Right atrium auricular region (tissue), 2 donors: ENCODE measurements at places on chromosomes 5 and 9.

- no peak for DNase-seq
Observed at GRCh38 chr9:27638716-27639115, 65.4 kb upstream of the C9orf72 start.

GRCh38 chr5:85843535-85843934 is 774.2 kb upstream of the COX7C start:
- no peak for DNase-seq

GRCh38 chr5:177470759-177471536 is 2.5 kb downstream of the DBN1 start:
- DNase-seq = no peak

DNA sequence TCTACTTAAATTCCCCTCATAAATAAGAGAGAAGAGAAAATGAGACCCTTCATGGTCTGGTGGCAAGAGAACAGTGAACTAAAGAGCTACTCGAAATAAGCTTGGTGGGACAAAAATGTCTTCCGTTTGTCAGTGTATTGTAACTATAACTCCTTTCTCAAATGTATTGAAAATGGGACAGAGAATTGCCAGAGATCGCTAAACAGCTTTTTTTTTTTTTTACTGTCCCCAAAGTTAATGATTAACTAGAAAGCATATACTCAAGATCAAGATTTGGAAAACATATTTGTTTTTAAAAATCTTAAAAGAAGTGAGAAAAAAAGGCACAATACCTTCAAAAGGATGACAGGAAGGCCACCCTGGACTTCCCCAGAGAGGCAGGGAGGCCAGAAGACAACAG is 206.4 kb upstream of the CTNND2 start:
- no peak for DNase-seq

- DNase-seq = no peak
Observed at GRCh38 chr9:86494644-86495111, 140.5 kb upstream of the TUT7 start.

- no peak for DNase-seq
Observed at GRCh38 chr5:149961957-149962409, 1.4 kb downstream of the SLC26A2 start.

DNA sequence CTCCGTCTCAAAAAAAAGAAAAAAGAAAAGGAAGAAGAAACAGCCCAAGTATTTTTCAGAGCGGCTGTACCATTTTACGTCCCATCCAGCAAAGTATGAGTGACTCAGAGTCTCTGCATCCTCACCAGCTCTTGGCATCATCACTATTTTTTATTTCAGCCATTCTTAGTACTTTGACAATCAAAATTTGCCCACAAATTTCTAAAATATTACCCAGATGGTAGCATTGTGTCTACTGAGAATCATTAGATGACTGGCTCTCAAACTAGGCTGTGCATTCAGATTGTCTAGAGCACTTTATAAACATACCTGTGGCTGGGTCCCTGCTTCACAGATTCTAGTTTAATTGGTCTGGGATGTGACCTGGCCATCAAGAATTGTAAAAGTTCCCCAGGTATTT is 21.6 kb upstream of the MELK start:
- DNase-seq = no peak

- no peak for DNase-seq
Observed at GRCh38 chr5:54091307-54092130, 218.9 kb downstream of the ARL15 start.

DNA sequence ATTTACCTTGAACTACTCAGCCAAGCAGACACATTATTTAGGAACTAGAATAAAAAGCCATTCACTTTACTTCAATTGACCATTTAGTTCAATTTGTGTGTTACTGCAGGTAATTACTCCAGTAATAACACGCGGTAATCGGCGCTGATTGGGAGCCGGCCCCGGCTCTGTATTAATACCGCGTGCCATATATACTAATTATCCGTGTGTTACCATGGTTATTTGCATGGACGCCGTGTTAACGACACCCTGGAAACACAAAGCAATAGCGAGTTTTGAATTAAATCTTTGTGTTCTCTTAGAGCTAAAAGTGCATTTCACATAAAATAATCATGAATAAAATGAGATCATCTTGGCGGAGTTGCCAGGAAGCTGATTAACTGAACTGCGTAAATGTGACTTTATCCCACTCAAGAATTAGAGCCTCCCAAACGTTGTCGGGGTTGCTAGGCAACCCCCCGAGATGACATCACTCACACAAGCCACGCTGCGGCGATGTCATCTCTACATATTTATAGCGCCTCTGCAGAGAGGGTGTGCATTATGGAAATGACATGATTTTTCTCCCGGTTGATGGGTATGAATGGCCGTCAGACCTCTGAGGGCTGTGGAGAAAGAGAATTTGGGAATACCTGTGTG is 41.4 kb upstream of the RNU6ATAC start:
- peak; percentile 94 for DNase-seq

- no peak for DNase-seq
Observed at GRCh38 chr9:69937833-69938535, 105.7 kb upstream of the MAMDC2 start.

- peak; percentile 63 for DNase-seq
Observed at GRCh38 chr5:112419164-112419985, at the start of gene EPB41L4A. Gene EPB41L4A (minus strand): TSS chr5:112419277. CDS start chr5:112419039, 238 bp downstream.

GRCh38 chr9:132143359-132143758 is 18.5 kb upstream of the NTNG2 start:
- no peak for DNase-seq

DNA sequence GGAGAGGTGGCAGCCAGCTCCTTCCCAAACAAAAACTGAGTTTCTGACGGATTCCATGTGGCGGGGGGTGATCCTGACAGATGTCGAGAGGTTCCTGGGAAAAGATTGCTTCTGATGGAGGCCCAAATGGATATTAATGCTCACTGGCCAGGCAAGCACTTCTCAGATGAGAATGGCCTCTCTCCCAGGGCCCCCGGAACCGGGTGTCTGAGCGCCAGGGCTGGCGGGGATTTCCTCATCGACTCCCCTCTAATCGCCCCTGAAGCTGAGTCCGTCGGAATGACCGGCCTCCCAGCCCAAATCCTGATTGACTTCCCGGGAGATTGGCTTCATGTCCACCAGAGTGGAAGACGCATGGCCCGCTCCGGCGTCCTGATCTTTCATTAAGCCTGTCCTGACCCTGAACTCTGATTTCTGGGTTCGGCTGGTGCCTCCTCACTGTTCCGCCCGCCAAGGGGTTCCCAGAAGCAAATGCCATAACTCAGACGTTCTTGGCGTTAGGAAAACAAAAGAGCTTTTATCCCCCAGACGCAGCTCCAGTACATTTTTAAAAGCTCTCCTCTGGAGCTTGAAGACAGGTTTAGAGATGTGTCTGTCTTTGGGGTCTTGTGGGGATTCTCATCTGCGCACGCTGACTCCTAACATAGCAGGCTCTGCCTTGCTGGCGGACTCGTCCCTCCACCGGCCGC is 17.6 kb downstream of the FIBCD1 start:
- no peak for DNase-seq

GRCh38 chr9:98867429-98868168 is 60.1 kb downstream of the GALNT12 start:
- DNase-seq = peak; percentile 88

DNA sequence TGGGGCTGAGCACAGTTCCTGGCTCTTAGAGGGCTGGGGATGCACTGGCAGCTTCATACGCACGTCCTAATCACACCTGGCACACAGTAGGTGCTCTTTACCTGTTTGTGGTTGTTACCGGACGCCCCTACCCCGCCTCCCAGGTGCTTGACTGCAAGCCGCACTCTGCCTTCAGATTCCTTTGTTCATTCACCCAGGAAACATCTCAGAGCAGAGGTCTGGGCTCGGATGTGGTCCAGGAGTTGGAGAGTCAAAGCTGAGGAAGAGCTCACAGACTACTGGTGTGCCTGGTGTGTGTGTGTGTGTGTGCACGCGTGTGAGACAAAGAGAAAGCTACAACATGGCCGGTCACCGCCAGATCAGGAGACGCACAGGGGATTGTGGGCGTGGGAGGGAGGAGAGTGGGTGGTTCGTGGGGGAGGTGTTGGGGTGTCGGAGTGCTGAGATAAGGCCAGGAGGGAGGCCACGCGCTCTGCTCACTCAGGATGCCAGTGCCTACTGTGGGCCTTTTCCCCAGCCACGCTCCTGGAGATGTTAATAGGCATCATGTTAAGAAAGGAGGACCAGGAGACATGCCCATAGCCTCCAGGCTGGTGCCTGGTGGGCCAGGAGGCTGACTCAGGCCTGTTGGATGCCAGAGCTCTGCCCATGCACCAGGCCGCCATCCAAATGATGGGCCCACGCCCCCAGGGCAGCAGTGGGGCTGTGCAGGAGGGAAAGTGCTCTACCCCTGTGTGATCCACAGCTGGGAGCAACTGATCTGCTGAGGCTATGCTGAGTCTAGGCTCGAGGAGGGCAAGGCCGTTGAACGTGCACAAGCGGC is 39.9 kb downstream of the CRB2 start:
- DNase-seq = no peak

DNA sequence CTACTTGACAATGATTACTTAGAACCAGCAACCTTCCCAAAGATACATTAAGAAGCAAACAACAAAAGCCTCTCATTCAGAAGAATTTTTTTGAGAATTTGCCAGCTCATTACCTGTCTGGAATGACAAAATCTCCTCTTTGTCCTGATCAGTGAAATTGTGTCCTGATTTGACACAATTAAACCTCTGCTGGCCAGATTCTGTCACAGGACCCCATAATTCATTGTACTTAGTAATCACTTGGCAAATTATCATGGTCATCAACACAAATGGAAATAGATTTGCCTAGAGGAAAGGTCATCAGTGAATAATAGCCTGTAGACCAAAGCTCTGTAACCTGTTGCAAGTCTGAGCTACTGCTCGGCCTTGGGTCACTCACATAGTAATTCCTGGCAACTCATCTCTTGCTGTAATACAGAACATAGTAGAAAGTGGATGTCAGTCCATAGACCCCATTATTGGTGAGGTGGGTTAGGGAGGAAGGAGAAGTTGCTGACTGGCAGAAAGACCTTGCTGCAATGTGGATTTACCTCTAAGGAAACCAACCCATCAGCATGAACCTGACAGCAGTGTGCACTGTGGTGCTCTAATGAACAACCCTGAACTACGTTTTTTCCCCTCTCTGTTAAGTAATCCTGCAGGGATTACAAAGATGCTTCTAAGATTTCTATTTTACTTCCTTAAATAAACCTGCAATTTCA is 370.1 kb downstream of the KIAA0825 start:
- DNase-seq = no peak

- no peak for DNase-seq
Observed at GRCh38 chr5:151340004-151340403, 7.4 kb downstream of the SLC36A2 start.

- DNase-seq = no peak
Observed at GRCh38 chr5:56311306-56311905, 78.3 kb upstream of the ANKRD55 start.

- DNase-seq = no peak
Observed at GRCh38 chr9:133582501-133583045, 26.6 kb downstream of the FAM163B start.

- no peak for DNase-seq
Observed at GRCh38 chr9:88980740-88981203, 10.5 kb upstream of the S1PR3 start.

- no peak for DNase-seq
Observed at GRCh38 chr9:95498641-95499040, 18.1 kb downstream of the PTCH1 start.

- DNase-seq = no peak
Observed at GRCh38 chr5:60207040-60207439, 313.5 kb upstream of the PDE4D start.

GRCh38 chr5:74787424-74787823 is 20.4 kb downstream of the NSA2 start:
- DNase-seq = no peak

- no peak for DNase-seq
Observed at GRCh38 chr5:35668319-35668718, 50.7 kb downstream of the SPEF2 start.

DNA sequence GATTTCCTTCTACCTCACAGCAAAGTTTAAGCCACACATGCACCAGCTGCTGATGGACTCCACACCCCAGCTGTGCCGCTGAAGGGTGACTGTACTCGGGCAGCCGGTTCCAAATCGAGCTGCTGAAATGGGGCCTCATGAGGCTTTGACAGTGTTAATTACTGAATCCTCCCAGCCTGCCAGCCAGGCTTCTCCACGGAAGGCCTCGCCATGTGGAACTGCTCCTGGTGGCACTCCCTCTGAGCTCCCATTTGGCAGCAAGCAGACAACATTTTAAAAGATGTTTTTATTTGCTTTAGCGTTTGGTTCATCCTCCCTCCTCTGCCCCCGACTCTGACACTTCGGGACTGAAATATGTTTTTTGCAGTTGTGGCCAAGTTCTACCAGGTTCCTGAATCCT is 479.4 kb upstream of the MPDZ start:
- DNase-seq = no peak

DNA sequence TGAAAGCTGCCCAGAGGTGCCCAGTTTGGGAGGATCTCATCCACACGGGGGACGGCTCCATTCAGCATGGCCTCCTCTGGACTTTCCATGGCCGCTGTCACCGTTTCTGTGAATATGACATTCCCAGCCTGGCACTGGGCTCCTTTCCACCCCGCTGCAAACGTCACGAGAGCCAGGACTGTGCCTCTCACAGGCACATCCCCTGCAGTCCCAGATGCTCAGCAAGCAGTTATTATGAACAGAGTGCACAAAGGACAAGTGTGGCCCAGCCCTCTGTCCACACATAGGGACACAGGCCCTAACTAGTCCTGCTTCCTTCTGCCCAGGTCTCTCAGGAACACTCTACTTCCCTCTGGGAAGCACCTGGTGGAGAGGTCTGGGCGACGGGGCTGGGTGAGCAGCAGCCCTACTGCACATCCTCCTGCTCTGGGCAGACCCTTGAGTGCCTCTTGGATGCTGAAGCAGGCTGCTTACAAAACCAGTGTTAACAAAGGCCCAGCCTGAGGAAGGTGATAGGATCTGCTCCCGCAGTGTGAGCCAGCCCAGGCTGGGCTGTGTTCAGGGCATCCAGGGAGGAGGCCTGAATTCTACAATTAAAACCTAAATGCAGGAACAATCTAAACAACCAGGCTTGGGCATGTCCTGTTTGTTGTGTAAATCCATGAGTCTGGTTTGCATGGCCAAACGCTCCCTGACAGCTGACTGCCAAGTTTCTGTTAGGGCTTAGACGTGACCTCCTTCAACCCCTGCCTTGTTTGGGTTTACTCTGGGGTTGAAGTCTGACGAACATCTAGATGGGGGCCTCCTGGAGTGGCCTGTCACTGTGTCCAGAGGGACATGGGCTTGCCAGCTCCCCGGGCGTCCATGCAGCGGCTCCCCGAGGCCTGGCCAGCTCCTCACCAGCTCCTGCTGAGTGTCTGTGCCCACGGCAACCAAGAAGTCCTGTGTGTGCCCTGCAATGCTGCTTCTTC is 269.8 kb downstream of the GADD45G start:
- peak; percentile 58 for DNase-seq
